ENCODE measurements at places on chromosomes 5 and 9.

DNA sequence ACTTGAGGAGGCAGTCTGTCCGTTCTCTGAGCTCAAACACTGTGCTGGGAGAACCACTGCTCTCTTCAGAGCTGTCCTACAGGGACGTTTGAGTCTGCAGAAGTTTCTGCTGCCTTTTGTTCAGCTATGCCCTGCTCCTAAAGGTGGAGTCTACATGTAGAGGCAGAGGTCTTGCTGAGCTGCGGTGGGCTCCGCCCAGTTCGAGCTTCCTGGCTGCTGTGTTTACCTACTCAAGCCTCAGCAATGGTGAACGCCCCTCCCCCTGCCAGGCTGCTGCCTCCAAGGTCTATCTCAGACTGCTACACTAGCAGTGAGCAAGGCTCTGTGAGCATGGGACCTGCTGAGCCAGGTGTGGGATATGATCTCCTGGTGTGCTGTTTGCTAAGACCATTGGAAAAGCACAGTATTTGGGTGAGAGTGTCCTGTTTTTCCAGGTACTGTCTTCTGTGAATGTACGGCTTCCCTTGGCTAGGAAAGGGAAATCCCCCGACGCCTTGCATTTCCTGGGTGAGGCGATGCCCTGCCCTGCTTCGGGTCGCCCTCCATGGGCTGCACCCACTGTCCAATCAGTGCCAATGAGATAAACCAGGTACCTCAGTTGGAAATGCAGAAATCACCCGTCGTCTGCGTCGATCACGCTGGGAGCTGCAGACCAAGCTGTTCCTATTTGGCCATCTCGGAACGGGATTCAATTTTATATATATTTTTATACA is 58.5 kb downstream of the CNTRL start:
- H3K36me3 ChIP-seq: no peaks in the 10 kb centered on the region
- no peak overlapping the region for H3K4me3 ChIP-seq
- DNase-seq: no peak
- H3K27ac ChIP-seq: no peak overlapping the region
- H3K4me1 ChIP-seq: peaks cover 2% of the 10 kb centered on the region
- no peaks in the 10 kb centered on the region for H3K27me3 ChIP-seq

GRCh38 chr5:98651715-98652114 is 121.7 kb upstream of the RGMB start:
- no peaks in the 10 kb centered on the region for H3K27me3 ChIP-seq
- H3K4me1 ChIP-seq: no peaks in the 10 kb centered on the region
- H3K36me3 ChIP-seq: no peaks in the 10 kb centered on the region
- no peak overlapping the region for H3K27ac ChIP-seq
- no peak overlapping the region for H3K4me3 ChIP-seq
- DNase-seq: no peak

- no peaks in the 10 kb centered on the region for H3K36me3 ChIP-seq
- no peak overlapping the region for H3K4me3 ChIP-seq
Observed at GRCh38 chr9:26131886-26132285, 453.6 kb upstream of the TUSC1 start.

GRCh38 chr9:1980387-1980786 is 34.8 kb upstream of the SMARCA2 start:
- 0 out of 2 replicates have a peak, but pooled peaks cover 6% of the 10 kb centered on the region for H3K27me3 ChIP-seq
- DNase-seq: no peak
- no peak overlapping the region for H3K4me3 ChIP-seq
- no peak overlapping the region for H3K27ac ChIP-seq
- no peaks in the 10 kb centered on the region for H3K4me1 ChIP-seq

GRCh38 chr9:6714176-6714575 is 43.6 kb upstream of the KDM4C start:
- no peak overlapping the region for H3K27ac ChIP-seq
- H3K36me3 ChIP-seq: no peaks in the 10 kb centered on the region
- no peak for DNase-seq
- H3K27me3 ChIP-seq: no peaks in the 10 kb centered on the region
- H3K4me1 ChIP-seq: no peaks in the 10 kb centered on the region
- H3K4me3 ChIP-seq: no peak overlapping the region

DNA sequence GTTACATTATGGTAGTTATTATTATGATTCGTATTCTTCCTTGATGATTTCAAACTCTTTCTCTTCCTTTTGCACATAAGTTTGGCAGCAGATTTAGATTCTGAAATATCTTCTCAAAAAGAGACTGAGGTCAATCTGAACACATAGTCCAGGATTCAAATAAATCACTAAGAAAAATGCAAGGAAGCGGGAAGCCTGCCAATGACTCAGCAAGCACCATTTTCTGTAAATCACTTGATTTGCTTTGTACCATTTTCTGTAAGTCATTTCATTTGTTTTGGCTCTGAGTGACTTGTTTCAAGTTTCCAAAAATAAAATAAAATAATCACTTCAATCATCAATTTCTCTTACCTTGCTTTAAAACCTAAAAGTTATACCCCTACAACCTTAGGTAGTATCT is 24.6 kb upstream of the GLIS3 start:
- no peak overlapping the region for H3K27ac ChIP-seq
- no peak for DNase-seq
- no peaks in the 10 kb centered on the region for H3K27me3 ChIP-seq

DNA sequence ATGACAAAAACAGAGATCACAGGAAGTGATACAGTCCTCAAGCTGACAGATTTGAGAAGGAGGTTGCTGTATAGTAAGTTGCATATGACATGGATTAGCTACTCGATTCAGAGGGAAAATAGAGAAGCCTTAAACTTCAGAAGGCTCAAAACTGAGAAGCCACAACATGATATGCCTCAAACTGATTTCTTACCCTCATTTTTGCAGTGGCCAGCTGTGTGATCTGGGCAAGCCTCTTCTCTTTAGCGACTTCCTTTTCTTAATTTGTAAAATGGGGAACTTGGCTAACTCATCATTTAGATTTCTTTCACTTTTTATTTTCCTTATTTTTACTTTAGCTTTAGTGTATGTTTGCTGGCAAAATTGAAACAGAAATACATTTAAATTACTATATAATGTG is 421.1 kb downstream of the KIF4B start:
- H3K4me1 ChIP-seq: no peaks in the 10 kb centered on the region
- DNase-seq: no peak
- H3K27ac ChIP-seq: no peak overlapping the region
- no peaks in the 10 kb centered on the region for H3K36me3 ChIP-seq
- no peak overlapping the region for H3K4me3 ChIP-seq
- H3K27me3 ChIP-seq: no peaks in the 10 kb centered on the region

- H3K27ac ChIP-seq: no peak overlapping the region
- H3K36me3 ChIP-seq: no peaks in the 10 kb centered on the region
- no peaks in the 10 kb centered on the region for H3K27me3 ChIP-seq
- no peaks in the 10 kb centered on the region for H3K4me1 ChIP-seq
- DNase-seq: no peak
- H3K4me3 ChIP-seq: no peak overlapping the region
Observed at GRCh38 chr9:9173264-9173663, 1373.7 kb upstream of the DMAC1 start.

DNA sequence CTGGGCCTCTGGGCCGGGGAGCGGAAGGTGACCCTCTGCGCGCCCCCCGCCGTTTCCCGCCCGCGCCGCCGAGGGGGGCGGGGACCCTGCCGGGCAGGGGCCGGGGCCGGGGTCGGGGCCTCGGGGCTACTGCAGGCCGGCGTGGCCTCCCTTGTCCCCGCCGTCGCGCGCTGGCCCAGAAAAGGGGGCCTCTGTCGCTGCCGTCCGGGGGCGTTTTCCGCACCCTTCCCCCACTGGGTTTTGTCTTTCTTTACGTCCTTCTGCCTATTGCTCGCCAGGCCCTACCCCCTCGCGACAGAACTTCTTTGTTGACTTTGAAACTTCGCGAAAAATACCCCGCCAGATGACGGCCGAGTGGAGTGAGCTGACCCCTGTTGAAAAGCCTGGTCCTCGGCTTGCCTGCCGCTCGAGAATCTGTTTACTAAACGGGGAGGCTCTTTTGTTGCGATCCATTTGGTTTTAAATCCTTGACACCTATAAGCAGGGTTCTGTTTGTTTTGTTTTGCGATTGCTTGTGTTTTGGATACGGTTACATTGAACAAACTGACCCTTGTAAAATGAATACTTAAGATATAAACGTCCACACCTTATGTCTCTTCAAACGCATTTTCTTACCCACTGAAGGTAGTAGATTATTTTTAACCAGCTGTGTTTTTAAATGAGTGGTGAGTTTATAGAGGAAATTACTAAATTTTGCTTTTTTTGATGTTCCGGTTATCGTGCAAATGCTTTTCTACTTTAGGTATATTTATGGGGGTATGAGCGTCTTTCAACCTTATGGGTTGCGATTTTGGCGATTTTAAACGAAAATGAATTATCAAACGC is 765 bp downstream of the MARCHF6 start:
- H3K4me1 ChIP-seq: peaks cover 34% of the 10 kb centered on the region
- no peak for DNase-seq
- H3K27ac ChIP-seq: peak overlapping the region; percentile 97
- H3K36me3 ChIP-seq: no peaks in the 10 kb centered on the region
- H3K27me3 ChIP-seq: no peaks in the 10 kb centered on the region

DNA sequence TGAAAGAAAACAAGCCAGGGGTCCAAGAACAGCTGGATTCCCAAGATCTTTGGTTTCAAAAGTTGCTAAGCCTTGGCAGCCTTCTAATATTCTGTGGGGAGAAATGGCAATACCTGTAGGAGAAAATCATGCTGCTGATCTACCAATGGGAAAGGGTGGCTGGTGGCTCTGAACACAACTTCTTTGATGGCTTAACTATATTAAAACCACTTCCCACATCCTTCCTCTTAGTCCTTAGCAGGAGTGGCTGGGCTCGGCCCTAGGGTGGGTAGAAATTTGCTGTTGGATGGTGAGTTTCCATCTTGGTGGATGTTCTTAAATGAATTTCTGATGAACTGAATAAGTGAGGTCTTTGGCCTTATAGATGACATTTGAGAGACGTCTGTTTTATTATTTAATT is 19.5 kb upstream of the FBXL7 start:
- H3K36me3 ChIP-seq: no peaks in the 10 kb centered on the region
- DNase-seq: no peak
- no peaks in the 10 kb centered on the region for H3K4me1 ChIP-seq
- no peak overlapping the region for H3K27ac ChIP-seq

DNA sequence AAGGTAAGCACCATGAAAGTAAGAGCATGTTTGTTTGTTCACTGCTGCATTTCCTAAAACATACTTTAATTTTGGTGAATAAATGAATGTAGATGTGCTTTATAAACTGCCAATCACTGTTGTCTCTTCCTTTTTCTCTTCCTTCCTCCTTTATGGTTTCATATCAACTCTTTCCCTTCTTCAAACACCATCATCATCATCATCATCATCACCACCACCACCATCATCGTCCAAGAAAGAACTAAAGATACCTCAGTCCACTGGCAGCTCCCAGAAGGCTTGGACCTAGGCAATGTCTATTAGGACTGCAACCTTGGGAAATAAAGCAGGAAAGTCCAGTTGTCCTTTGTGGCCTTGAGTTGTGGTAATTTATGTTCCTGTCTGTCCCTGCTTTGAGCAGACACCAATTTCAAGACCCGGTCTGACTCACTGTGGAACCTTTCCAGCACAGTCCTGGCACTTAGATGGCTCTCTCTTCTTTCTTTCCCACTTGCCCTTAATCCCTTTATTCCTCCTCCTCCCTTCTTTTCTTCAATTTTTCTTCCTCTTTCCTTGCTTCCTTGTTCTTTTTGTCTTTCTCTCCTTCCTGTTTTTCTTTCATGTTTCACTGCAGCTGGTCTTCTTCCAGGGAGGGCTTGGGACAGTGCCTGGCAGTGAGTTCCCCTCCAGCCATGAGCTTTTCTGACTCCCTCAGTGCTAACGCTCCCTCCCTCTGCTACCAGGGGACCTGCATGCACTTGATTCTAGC is 99.3 kb downstream of the ANGPTL2 start:
- H3K4me3 ChIP-seq: no peak overlapping the region
- no peak overlapping the region for H3K27ac ChIP-seq
- peaks cover 10% of the 10 kb centered on the region for H3K4me1 ChIP-seq
- H3K36me3 ChIP-seq: no peaks in the 10 kb centered on the region
- DNase-seq: no peak

- H3K27ac ChIP-seq: no peak overlapping the region
- DNase-seq: no peak
- no peaks in the 10 kb centered on the region for H3K36me3 ChIP-seq
- no peaks in the 10 kb centered on the region for H3K27me3 ChIP-seq
Observed at GRCh38 chr5:77643654-77644370, 5.3 kb upstream of the OTP start.

Measured in HCT116 (cell line).